ENCODE measurements at places on chromosomes 5 and 9.
A peak's percentile ranks its signal among the peaks of the same experiment; 100 is the strongest.

DNA sequence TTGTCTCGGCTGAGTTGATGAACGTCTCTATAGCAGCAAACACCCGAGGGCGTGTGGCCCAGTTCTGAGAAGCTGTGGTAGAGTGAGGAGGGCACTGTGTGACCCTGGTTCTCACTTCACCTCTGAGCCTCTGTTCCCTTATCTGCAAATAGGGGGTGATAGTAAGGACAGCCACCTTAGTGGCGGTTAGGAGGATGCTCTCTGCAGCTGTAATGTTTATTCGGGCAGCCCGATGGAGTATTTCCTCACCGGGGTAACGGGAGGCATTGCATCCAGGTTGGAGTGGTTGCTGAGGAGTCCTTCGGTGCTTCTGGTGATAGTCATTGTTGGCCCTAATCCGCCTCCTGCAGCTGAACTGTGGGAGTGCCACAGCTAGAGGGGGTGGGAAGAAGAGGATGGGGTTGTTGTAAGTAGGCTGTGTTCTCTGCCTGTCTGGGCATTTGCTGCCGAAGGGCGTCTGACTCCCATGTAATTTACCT is 13.9 kb downstream of the PRRC2B start:
- DNase-seq = peak; percentile 31

DNA sequence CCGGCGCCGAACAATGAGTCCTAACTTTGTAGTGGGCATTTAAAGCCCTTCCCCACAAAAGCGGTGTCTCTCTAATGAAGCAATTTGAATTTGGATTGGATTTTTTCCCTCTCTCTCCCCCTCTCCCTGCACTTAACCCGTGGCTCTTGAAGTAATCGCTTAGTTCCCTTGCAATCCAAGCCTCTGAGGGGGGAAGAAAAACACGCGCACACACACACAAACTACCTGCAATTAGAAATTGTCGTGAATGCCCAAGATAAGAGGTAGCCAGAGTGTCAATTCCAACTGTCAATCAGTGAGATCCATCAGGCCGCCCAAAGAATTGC is 1.2 kb downstream of the LHX6 start:
- DNase-seq = no peak

DNA sequence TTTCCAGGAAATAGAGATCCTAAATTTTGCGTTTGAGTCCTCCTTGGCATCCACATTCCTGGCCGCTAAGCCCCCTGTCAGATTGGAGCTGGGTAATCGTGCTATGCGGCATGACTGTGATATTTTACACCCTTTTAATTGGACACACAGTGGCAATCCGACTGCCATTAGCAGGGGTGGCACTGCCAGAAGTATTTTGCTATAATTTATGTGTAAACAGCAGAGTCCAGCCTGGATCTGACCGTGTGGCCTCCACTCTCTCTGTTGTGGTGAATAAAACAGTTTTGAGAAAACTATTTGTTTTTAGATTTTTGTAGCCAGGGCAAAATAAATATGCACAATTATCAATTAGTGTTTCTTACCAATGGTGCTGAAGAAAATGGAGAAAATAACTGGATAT is 281.0 kb upstream of the IRX2 start:
- no peak for DNase-seq

DNA sequence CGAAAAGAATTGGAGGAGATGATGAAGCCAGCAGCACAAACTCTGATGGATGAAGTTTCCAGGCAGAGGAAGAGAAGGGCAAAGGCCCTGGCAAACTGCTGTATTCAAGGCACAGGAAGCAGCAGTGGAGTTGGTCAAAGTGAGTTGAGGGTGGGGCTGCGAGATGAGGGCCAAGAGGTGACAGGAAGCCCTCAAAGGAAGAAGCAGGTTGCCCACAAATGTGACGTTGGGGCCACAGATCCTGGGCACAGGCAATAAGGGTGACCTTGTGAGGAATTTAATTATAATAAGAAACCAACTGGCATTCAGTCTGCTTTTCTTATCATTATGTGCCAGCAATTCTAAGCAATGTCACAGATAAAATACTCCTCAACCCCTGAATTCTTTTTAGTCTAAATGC is 261.8 kb downstream of the CTNND2 start:
- DNase-seq = no peak

DNA sequence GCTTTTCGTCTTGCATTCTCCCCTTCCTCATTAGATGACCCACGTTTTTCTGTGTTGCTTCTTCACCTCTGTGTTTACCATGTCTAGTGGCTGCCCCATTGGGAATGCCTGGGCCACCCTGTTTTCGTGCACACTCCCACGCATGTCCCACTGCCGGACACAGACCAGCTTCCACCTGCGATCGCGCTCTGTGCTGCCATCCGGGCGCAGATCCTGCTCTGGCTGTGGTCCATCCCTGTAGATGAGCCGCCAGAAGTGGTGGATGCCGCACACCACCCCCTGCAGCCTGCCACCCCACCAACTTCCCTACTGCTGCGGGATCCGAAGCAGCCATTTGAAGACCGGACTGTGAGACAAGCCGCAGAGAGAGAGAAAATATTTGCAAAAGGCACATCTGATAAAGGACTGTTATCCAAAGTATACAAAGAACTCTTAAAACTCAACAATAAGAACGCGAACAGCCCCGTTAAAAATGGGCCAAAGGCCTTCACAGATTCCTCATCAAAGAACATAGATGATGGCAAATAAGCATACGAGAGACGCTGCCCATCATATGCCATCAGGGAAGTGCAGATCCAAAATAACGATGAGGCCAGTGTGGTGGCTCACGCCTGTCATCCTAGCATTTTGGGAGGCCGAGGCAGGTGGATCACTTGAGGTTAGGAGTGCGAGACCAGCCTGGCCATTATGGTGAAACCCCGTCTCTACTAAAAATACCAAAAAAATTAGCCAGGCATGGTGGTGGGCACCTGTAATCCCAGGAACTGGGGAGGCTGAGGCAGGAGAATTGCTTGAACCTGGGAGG is 163.7 kb downstream of the COL23A1 start:
- DNase-seq = no peak
